ENCODE measurements at places on chromosomes 5 and 9.

DNA sequence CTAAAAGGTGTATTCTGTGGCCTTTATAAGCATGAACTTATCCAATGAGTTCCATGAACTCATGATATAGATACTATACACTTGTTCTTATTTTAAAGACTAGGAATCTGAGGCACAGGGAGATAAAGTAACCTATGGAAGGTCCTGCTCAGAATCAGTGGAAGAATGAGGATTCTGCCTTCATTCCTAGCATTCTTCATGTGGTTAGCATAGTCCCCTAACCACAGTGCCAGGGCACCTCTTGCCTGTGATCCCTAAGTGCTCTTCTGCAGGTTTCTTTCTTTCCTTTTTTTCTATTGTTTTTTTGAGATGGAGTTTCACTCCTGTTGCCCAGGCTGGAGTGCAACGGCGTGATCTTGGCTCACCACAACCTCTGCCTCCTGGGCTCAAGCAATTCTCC is 174.1 kb downstream of the C9orf152 start:
- peaks cover 13% of the 10 kb centered on the region for H3K4me1 ChIP-seq
- H3K36me3 ChIP-seq = no peaks in the 10 kb centered on the region
- H3K27ac ChIP-seq = no peak overlapping the region
- no peak overlapping the region for H3K4me3 ChIP-seq
- peaks cover 9% of the 10 kb centered on the region for H3K27me3 ChIP-seq
- no peak for DNase-seq

- no peaks in the 10 kb centered on the region for H3K36me3 ChIP-seq
- peaks cover 24% of the 10 kb centered on the region for H3K27me3 ChIP-seq
- peaks cover 39% of the 10 kb centered on the region for H3K4me1 ChIP-seq
- H3K4me3 ChIP-seq = peak overlapping the region; percentile 77
- no peak for DNase-seq
Measured at GRCh38 chr9:35490910-35491465, 1.1 kb downstream of the RUSC2 start.

GRCh38 chr5:107365320-107366109 is 305.2 kb downstream of the EFNA5 start:
- H3K27me3 ChIP-seq = peaks cover 3% of the 10 kb centered on the region
- H3K36me3 ChIP-seq = no peaks in the 10 kb centered on the region
- no peak for DNase-seq
- H3K4me1 ChIP-seq = no peaks in the 10 kb centered on the region
- no peak overlapping the region for H3K27ac ChIP-seq

- peaks cover 43% of the 10 kb centered on the region for H3K36me3 ChIP-seq
- H3K27me3 ChIP-seq = no peaks in the 10 kb centered on the region
- no peak overlapping the region for H3K4me3 ChIP-seq
- H3K27ac ChIP-seq = no peak overlapping the region
- no peaks in the 10 kb centered on the region for H3K4me1 ChIP-seq
Measured at GRCh38 chr5:39107350-39107749, 33.2 kb upstream of the RICTOR start.

GRCh38 chr5:52648726-52649125 is 139.0 kb upstream of the ITGA1 start:
- H3K4me1 ChIP-seq = no peaks in the 10 kb centered on the region
- H3K27me3 ChIP-seq = peaks cover 6% of the 10 kb centered on the region
- no peak for DNase-seq
- no peak overlapping the region for H3K4me3 ChIP-seq
- no peak overlapping the region for H3K27ac ChIP-seq
- H3K36me3 ChIP-seq = no peaks in the 10 kb centered on the region

- H3K27me3 ChIP-seq = no peaks in the 10 kb centered on the region
- no peaks in the 10 kb centered on the region for H3K4me1 ChIP-seq
- H3K4me3 ChIP-seq = no peak overlapping the region
- no peaks in the 10 kb centered on the region for H3K36me3 ChIP-seq
Measured at GRCh38 chr5:116273448-116274242, 188.8 kb downstream of the COMMD10 start.

DNA sequence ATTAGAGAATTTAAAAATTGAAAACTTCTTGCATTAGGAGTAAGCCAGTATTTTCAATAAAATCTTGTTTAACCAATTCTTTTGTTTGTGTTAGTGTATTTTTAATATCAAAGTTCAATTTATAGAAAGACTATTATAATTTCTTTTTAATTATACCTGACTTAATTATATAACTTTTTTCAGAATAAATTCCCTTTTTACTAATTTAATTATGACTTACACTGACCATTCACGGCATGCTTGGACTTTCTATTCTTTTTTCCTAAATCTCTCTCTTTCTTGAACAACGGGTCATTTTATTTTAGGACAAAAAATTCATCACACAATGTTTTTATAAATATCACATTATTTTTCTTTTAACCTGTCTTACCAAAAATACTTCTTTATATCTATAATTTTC is 555.3 kb upstream of the PTGER4 start:
- H3K27me3 ChIP-seq = no peaks in the 10 kb centered on the region
- no peak overlapping the region for H3K27ac ChIP-seq
- DNase-seq = no peak
- peaks cover 2% of the 10 kb centered on the region for H3K36me3 ChIP-seq
- peaks cover 9% of the 10 kb centered on the region for H3K4me1 ChIP-seq

GRCh38 chr5:15606197-15606596 is 106.2 kb downstream of the FBXL7 start:
- no peak for DNase-seq
- H3K27ac ChIP-seq = no peak overlapping the region
- no peak overlapping the region for H3K4me3 ChIP-seq
- no peaks in the 10 kb centered on the region for H3K36me3 ChIP-seq
- no peaks in the 10 kb centered on the region for H3K4me1 ChIP-seq

DNA sequence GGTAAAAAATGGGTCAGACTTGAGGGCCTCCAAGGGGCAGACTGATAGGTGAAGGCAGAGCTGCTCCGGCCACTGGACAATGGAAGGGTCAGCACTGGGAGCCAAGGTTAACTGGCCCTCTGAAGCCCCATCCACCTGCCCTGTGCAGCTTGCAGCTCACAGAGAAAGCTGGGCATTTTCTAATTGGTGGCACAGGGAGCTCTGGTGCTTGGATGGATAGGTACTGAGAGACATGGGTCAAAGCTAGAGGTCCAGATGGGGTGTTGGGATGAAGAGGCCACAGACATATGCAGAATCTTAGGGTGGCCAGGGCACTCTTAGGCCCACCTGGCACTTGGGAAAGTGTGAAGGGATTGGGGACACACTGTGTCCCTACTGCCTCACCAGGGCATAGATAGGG is 29.5 kb upstream of the SARDH start:
- H3K4me3 ChIP-seq = no peak overlapping the region
- DNase-seq = no peak
- no peaks in the 10 kb centered on the region for H3K27me3 ChIP-seq
- peaks cover 8% of the 10 kb centered on the region for H3K36me3 ChIP-seq
- no peaks in the 10 kb centered on the region for H3K4me1 ChIP-seq

DNA sequence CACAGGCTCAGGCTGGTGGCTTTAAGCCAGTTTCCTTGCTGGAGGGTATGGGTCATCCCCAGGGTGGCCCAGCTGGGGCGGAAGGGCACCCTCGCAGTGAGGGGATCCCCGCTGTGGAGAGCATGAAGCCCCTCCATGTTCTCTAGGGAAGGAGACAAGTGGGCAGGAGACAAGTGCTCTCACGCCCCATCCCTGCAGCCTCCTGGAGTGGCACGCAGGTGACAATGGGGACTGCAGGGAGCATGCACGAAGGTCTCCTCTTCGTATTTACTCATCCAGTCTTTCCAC is 83.3 kb downstream of the GTF3C4 start:
- no peak overlapping the region for H3K27ac ChIP-seq

DNA sequence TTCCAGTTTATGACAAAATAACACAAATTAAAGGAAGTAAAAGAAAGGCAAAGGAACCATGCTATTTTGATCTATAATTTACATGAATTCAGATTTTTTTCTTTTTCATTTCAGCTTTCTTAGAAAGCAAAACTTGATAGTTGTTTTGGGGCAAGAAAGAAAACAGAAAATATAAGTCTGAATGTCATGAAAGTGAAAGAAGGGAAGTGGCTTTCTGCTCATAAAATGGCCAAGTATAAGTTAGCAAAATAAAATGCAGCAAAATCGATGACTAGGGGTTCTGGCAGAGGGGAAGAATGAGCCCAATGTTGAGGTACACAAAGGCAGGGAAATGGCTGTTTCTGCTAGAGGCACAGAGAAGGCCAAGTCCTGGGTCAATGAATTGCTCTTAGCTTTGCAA is 3.0 kb upstream of the IFNW1 start:
- peaks cover 44% of the 10 kb centered on the region for H3K4me1 ChIP-seq
- H3K4me3 ChIP-seq = peak overlapping the region; percentile 50

- H3K27me3 ChIP-seq = peaks cover 23% of the 10 kb centered on the region
- H3K4me3 ChIP-seq = peak overlapping the region; percentile 93
- peaks cover 62% of the 10 kb centered on the region for H3K4me1 ChIP-seq
- H3K27ac ChIP-seq = no peak overlapping the region
- peaks cover 16% of the 10 kb centered on the region for H3K36me3 ChIP-seq
Measured at GRCh38 chr5:140112685-140113179, 1.2 kb upstream of the PURA start.

GRCh38 chr5:54721951-54722654 is 204.5 kb downstream of the SNX18 start:
- H3K27ac ChIP-seq = no peak overlapping the region
- no peak overlapping the region for H3K4me3 ChIP-seq
- peaks cover 18% of the 10 kb centered on the region for H3K4me1 ChIP-seq
- no peak for DNase-seq
- H3K27me3 ChIP-seq = peaks cover 4% of the 10 kb centered on the region

DNA sequence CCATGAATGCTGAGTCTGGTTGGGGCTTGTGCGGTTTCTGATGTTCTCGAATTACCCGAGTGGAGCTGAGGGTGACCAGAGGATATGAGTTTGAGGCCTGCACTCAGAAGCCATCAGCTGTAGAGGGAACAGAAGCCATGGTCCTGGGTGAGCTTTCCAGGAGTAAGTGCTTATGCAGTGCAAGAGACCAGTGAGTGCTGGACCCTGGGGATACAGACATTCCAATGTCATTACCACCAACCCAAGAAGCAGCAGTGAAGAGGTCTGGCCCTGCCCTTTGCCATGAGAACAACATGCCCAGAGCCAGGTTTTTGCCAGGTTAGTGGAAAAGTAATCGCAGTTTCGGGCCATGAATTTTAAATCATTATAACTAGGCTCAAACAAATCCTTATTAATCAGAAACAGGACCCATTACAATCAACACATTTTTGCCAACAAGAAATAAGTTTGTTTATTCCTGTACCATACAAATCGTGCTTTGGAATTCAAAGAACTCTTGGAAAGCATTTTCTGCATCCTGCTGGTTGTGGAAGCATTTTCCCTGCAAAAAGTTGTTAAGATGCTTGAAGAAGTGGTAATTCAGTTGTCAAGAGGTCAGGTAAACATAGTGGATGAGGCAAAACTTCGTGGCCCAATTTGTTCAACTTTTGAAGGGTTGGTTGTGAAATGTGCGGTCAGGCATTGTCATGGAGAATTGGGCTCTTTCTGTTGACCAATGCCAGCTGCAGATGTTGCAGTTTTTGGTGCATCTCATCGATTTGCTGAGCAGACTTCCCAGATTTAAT is 154.6 kb downstream of the SYK start:
- no peak for DNase-seq
- no peaks in the 10 kb centered on the region for H3K36me3 ChIP-seq
- H3K27me3 ChIP-seq = peaks cover 11% of the 10 kb centered on the region
- no peak overlapping the region for H3K27ac ChIP-seq
- H3K4me1 ChIP-seq = peaks cover 2% of the 10 kb centered on the region

DNA sequence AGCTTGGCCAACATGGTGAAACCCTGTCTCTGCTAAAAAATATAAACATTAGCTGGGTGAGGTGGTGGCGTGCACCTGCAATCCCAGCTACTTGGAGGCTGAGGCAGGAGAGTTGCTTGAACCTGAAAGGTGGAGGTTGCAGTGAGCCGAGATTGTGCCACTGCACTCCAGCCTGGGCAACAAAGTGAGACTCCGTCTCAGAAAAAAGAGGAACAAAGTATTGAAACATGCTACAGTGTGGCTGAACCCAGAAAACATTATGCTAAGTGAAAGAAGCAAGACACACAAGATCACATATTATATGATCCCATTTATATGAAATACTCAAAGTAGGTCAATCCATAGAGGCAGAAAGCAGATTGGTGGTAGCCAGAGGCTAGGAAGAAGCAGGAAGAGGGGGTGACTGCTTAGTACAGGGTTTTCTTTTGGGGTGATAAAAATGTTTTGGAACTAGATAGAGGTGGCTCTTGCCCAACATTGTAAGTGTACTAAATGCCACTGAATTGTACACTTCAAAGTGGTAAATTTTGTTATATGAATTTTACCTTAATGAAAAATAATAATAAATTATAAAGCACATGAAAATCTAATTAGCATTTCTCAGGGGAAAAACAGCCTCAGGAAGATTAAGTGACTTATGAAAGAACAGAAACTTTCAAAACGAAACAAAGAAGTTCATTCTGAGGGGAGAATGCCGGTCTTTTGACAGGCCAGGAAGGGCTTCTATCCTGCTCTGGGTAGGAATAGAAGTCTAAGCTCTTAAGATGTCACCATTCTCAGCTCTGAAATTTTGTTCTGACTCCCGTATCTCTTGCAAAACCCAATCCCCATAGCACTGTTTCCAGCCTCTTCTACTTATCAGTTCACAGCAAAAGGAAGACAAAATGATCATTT is 161.1 kb upstream of the TBCA start:
- no peaks in the 10 kb centered on the region for H3K36me3 ChIP-seq
- peaks cover 30% of the 10 kb centered on the region for H3K27me3 ChIP-seq
- peaks cover 12% of the 10 kb centered on the region for H3K4me1 ChIP-seq
- no peak overlapping the region for H3K27ac ChIP-seq

DNA sequence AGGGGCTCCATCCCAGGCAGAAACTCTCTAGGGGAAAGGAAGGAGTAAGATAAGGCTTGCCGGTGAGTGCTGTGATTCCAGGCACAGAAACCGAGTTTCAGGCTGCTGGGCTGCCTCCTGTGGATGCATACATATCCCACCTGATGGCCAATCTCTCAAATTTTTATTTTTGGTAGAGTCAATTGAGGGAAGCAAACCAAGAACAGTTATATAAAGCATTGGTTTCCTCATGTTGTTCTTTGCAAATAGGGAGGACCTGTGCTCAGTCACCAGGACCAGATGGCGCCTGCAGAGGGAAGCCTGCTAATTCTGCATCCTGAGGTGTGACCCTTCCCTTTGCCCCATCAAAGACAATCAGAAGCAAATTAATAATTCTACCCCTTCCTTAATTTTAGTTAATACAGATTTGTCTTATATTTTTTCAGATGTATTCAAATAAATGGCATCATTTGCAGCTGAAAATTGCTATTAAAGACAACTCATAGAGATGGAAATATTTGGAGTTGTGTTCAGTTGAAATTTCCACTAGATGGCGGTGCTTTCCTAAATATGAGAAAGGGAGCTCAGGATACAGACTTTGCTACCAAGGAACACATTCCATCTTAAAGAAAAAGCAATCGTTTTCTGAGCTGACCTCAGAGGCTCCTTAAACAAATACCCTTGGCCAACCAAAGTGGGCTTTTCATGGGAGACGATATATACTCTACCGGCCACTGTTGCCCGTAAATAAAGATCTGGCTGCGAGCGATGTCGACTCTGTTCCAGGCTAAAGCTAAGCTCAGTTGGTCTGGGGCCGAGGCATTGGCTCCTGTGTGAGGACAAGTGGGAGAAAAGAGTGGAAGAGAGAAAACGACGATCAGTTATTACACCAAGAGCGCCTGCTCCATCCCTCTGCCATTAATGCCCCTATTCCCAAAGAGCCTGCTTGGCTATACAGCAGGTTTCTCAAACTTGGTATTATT is 225.7 kb upstream of the KLF9 start:
- no peak overlapping the region for H3K4me3 ChIP-seq
- H3K27ac ChIP-seq = no peak overlapping the region
- H3K36me3 ChIP-seq = no peaks in the 10 kb centered on the region
- DNase-seq = no peak
- no peaks in the 10 kb centered on the region for H3K27me3 ChIP-seq
